CD4-positive, alpha-beta T cell treated with Interleukin-15 for 4 hours (primary cell): ENCODE measurements at places on chromosomes 5 and 9.

DNA sequence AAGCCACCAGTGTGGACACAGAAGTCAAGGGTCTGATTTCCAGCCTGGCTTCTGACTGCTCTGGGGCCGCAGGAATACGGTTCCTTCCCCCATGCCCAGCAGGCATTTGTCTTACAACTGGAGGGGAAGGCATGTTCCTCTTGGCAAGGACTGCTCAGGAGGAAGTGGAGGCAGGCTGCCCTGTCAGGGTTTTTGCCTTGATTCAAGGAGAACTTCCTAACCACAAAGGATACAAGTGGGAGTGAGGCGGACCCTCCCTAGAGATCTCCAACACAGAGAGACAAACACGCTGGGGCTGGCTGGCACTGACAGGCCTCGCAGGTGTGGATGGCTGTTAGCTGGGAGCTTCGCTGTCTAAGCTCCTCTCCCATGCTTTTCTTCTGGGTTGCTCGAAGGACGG lies 19.1 kb downstream of the TGFBI start:
- no peak for DNase-seq

DNA sequence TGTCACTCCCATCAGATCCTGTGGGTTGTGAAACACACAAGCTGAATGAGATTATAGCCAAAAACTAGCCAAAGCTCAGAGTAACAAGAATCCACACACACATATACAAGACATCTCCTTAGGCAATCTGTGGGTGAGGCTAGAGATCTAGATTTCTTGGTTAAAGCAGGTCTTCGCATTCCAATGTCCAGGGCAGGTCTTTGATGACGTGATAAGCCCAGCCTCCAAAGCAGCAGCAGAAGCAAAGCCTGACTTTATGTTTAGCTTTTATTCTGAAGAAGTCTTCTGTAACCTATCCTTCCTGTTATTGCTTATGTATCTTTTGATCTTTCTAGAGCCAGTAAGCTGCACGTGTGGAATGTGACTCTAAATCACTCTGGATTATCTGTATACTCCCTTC lies 199.1 kb upstream of the SLC30A5 start:
- no peak for DNase-seq

DNA sequence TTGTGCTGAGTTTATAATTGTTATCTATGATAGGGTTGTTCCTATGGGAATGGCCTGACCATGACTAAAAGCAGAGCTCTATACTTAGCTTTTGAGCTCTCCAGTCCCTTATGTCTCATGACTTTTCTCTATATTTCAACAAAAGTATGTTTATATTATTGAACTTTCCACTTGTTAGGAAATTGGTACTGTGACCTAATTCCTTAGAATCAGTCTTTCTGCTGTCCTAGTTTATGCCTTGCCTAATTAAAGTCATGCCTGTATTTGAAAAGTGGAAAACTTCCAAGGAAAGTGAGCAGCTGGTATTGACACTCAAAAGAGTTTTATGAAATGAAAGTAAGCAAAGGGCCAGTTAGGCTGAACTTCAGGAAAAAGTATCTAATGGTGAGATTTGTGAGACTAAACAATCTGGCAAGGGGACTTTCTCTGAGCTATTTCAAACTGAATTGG lies 68.6 kb downstream of the XRCC4 start:
- no peak for DNase-seq

GRCh38 chr9:84163052-84163650 lies 177.4 kb downstream of the SLC28A3 start:
- no peak for DNase-seq

DNA sequence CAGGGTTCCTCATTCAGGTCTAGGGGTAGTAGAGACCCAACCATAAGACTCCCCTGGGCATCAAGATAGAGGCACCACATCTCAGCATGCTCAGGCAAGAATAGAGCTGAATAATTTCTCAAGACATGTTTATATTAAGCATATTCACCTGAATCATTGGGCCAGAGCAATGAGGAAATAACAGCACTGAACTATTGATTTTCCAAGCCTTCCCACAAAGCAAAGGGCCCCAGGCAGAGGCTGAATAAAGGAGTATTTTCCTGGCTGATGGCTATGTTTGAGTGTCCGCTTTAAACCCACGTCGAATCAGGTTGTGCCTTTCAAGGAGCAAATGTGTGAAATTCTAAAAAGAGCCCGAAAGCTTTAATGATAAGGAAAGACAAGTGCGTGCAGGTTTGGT lies 129.2 kb downstream of the HSD17B3 start:
- DNase-seq, result no peak

DNA sequence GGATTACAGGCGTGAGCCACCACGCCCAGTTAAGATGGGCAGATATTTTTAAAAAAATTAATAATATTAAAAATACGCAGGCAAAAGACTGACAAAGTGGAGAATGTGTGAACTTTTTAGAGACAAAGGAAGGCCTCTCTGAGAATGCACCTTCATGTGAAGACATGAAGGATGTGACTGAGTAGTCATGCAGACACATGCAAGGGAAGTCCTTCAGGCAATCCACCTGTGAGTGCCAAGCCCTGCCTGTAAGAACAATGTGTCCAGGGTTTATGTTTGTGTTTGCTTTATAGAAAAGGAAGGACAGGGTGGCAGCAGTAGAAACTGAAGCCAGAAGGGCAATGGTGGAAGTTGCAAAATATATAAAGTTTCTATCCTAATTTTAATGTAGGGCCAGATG lies 169.2 kb downstream of the EDIL3 start:
- DNase-seq, result no peak

DNA sequence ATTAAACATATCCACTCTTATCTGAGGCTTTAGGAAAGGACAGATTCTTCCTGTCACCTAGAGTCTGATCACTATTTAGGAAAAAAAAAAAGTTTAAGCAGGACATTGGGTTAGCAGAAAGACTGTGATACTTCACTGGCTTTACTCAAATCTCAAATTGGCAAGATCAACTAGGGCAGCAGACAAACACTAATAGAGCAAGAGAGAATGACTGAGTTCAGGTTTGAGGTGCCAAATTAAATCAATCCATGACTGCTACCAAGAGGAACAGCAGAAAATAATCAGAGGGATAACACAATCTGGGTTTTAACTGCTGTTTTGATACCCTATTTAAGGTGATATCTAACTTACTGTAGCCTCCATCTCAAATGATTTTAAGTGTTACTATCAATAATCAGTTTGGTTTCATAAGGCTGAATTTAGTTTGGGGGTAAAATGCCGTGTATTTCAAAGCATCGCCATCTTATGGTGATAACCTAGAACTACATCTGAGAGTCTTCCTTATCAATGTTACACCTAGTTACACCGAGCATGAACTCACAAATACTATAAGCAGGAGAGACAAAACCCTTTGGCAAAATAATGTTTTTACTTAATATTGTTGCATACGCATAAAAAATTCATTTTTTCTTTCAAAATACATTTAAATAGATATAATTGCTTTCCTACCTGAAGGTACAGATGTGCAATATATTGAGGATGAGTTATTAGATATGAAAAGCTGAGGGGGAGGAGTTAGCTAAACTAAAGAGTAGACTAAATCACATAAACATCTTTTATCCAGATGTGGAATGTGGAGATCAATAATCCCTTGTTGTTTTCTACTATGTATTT lies 286.4 kb upstream of the CDH12 start:
- DNase-seq, result no peak

DNA sequence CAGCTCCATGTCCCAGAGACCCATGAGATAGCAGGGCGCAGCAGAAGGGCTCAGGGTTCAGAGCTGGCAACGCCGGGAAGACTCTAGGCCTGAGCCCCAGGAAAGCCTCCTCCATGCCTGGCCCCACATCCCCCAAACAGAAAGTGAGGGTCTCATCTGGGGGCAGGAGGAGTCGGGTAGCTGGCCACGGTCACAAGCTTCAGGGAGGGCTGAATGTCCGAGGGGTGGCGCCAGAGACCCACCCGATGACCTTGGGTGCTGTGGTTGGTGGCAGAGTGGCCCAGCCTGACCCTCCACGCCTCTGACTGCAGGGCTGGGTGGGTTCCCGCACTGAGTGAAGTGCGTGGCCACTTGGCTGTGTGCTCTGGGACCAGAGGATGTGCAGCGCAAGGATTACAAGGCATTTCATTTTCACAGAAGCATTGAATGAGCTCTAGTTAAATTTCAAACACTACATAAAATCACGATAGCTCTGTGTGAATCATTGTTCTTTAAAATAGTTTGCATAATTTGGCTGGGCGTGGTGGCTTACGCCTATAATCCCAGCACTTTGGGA lies 3.0 kb downstream of the C8G start:
- DNase-seq, result no peak

GRCh38 chr5:121024416-121025311 lies 560.6 kb downstream of the PRR16 start:
- DNase-seq, result no peak

DNA sequence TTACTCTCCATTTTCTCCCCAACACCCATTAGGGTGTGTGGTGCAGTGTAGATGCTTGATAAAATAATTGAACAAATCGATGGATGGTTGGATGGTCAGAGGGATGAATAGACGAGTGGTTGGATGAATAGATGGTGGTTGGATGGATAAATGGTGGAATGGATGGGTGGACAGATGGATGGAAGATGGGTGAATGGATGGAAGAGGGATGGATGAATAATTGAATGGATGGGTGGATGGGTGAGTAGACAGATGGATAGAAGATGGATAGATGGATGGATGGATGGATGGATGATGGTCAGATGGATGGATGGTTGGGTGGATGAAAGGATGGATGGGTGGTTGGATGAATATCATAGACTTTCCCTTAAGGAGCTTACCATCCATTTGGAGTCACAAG lies 95.0 kb upstream of the BOD1 start:
- no peak for DNase-seq

- no peak for DNase-seq
Measured at GRCh38 chr5:59749782-59750520, 143.6 kb downstream of the PDE4D start.

GRCh38 chr5:133048993-133049725 lies 2.7 kb upstream of the HSPA4 start:
- no peak for DNase-seq

DNA sequence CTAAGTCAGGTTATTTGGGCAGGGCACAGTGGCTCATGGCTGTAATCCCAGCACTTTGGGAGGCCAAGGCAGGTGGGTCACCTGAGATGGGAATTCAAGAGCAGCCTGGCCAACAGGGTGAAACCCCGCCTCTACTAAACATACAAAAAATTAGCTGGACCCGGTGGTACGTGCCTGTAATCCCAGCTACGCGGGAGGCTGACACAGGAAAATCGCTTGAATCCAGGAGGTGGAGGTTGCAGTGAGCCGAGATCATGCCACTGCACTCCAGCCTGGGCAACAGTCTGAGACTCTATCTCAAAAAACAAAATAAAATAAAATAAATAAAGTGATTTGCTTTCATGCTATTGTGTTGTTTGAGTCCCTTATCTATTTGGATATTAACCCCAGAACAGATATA lies 8.2 kb upstream of the FBXW2 start:
- DNase-seq, result no peak

GRCh38 chr5:102815540-102816332 lies 60.6 kb downstream of the PAM start:
- no peak for DNase-seq

DNA sequence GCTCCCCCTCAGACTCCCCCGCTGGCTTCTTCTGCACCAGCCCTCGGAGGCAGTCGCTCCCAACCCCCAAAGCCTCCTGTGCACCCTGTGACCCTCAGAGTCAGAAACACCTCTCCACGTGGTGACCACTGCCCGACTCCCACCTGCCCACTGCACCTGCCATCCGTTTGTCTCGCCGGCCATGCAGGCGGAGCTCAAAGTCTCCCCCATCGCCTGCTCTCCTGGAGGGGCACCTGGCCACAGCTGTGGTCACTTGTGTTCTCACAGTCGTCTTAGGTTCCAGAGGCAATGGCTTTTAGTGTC lies 38.2 kb downstream of the MRPL36 start:
- no peak for DNase-seq

DNA sequence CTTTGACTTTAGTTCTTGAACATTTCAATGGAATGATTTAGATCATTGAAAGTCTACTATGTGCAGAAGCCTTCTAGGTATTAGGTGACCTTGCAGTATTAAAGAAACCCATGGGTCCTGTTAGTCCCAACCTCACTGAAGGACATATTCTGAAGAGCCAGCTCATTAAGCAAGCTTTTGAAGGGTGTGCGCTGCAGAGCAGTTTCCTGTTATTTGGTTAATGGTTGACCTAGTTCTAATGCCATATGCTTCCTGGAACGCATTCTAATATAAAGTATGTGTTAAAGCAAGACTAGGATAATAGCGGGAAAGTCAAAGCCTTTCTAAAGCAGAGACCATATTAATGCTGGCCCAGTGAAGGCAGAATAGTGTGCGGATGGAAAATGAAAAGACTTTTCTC lies 20.1 kb downstream of the ZNF462 start:
- no peak for DNase-seq

DNA sequence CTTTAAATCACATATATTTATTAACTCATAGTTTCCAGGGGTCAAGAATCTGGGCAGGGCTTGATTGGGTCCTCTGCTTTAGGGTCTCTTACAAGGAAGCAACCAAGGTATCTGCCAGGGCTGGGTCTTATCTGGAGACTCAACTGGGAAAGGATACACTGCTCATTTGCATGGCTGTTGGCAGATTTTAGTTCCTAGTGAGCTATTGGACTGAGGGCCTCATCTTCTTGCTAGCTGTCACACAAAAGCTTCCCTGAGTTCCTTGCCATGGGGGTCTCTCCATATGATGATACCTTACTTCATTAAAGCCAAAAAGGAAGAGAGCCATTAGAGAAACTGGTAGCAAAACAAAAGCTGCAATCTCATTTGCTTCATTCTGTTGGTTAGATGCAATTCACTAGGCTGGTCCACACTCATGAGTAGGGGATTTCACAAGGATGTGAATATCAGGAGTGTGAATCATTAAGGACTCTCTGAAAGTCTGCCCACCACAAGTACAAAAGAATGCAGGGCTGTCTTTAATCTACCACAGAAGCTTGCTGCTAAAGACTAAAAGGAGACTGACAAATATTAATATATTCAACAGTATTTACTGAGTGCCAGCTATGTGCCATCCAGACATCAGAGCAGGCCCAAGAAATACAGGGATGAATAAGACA lies 42.0 kb upstream of the TIMD4 start:
- no peak for DNase-seq

GRCh38 chr5:78566747-78567425 lies 81.7 kb downstream of the LHFPL2 start:
- DNase-seq, result no peak

- no peak for DNase-seq
Measured at GRCh38 chr5:116892993-116893392, 318.4 kb upstream of the SEMA6A start.

DNA sequence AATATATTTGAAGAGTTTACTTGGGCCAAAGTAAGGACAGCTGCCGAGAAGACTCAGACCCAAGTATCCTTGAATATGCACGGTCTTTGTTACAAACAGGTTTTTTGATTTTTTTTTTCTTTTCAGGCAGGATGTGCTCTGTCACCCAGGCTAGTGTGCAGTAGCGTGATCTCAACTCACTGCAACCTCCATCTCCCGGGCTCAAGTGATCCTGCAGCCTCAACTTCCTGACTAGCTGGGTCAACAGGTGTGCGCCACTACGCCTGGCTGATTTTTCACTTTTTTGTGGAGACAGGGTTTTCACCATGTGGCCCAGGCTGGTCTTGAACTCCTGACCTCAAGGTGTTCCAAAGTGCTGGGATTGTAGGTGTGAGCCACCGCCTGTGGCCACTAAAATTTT lies 27.4 kb downstream of the JMY start:
- DNase-seq, result no peak
